ENCODE measurements at places on chromosomes 13 and 19. TPM values are rescaled to one million over a fixed set of nuclear protein-coding genes. Genes with fewer than 3 reads are reported as not detected.

DNA sequence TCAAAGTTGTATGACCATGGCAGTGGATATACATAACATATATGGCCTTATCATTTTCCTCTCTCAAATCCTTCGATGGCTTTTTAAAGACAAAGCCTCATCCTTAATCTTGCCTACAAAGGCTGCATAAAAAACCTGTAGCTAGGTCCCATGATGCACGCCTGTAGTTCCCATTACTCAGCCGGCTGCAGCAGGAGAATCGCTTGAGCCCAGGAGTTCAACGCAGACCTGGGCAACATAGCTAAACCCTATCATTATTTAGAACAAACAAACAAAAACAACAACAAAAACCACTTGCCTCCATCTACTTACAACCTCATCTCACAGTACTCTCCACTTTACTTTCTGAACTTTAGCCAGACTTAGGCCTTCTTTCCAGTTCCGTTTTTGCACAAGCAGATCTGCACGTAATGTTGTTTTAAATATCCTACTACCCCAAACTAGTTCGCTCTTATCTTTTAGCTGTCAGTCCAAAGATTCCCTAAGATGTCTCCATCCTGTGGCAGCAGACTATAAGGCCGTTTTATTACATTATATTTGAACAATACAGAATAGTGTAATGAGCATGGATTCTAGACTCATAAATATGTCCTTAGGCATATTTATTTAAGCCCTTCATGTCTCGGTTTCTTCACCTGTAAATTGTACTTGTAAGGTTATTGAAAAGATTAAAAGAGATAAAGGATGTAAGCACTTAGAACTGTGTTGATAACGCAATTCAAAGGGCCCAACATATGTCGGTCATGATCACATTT lies 969 bp upstream of the POMP start:
- no peak for DNase-seq

- no peak for DNase-seq
Measured at GRCh38 chr13:64087624-64088023, 2672.0 kb upstream of the PCDH20 start.

SHISA7 gene
- total RNA-seq: not detected

ERF gene
- 49.8 TPM for total RNA-seq

DNA sequence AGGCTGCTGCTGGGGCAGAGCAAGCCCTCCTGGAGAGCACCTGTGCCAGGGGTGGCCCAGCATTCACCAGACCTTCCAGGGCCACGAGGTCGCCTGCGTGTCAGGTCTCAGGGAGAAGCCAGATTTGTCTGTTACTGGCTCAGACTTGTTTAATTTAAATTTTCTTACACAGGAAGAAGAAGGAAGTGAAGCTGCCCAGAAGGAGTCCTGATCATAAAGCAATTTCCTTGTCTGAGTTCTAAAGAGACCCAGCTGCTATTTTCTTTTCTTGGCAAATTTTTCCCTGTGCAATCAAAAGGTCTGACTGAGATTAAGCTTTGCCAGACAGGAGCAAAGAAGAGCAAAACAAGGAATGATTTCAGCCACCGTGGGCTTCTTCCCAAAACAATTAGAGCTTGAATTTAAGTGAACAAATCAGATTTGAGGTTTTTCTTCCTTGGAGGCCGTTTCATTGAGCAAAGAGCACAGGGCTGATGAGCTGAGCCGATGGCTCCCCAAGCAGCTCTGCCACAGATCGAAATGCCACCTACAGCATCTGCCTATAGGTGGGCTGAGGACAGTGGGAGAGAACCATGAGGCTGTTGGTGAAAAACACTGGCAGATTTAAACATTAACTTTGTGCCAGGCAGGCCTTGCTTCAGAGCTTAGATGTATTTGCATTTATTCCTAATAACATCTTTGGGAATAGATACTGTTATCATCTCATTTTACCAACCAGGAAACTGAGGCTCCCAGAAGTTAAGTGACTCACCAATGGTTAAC lies 40.1 kb downstream of the HSPH1 start:
- DNase-seq: no peak

- DNase-seq: no peak
Measured at GRCh38 chr13:80751854-80752253, 410.9 kb upstream of the SPRY2 start.

SIGLEC8 gene
- 0.41 TPM for total RNA-seq

PALM3 gene
- total RNA-seq: not detected

DNA sequence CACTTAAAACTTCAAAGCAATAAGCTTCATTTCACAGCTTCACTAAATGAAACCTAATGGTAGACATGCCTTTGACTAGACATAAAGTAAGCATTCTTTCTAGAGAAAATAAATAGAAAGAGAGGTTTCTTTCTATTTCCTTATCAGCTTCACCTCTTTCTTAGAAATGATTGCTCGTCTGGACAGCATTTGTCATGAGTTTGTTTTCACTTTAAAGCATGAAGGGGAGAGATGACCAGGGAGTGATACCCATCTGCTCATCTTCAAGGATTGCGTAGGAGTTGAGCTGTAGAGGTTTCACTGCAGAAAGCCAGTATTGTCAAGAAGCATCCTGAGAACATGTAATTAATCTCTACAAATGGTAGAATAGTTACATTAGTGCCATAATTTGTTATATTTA lies 61.3 kb downstream of the COL4A2 start:
- no peak for DNase-seq

DNA sequence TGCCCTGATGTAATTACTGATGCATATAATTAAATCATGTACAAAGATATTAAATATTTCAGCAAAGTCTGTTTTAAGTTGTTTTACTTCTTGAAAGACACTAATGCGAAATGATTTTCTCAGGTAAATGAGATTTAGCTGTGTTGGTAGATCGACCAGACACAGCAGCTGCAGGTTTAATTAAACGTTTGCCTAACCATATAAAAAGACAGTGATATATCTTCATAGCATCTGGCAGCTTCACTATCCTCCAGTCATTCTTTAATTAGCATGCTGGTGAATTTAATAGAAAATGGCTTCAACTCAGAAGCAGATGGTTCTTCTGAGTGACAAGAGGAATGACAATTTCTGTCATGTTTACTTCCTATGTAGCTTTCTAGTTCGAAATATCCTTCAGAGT lies 69.3 kb downstream of the NHLRC3 start:
- no peak for DNase-seq

DNA sequence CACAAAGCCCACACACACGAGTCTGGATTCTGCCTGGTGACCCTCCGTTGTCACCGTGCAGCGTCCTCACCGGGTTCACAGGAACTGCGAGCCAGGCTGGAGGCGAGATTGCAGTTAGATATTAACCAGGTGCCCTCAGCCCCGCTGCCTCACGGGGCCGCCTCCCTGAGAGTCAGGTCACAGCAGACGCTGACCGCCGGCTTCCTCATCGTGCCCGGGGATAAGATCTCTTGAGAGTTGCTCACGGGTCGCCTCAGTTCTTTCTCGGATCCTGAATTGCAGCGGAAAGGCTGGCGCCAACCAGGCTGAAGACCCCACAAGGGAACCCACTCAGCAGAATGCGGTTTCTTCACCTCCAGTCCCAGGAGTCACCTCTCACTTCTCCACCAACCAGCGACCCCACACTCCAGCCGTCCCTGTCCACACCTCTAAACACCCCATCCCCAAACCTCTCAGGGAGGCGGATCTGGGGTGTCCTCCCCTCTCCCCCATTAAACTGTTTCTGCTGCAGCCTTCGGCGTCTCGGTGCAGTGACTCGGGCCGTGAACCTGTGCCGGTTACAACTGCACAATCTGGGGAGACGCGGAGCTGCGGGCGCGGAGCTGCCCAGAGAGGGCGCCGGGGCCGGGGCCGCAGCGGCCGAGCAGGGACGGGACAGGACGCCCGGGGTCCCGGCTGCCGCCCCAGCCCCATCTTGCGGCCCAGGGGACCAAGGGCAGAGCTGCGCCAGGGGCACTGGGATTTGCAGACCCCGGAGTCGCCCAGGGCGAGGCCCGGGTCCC lies 591 bp downstream of the ZNF823 start:
- DNase-seq: peak; percentile 2

DNA sequence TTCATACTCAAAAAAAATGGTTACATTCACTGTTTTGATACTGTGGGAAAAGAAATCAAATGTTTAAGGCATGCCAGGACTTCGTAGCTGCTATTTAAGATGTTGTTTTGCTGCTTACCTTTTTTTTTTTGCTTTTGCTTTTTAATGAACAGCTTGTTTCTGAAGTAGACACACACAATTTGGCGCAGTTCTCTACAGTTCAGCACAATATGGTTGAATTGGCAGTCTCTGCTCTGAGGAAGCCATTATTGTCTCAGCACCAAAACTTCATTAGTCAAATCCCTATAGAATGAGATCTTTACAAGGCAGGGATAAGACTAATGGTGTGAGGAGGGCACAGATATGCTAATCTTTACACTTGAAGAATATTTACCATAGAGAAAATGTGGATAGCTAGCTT lies 197.6 kb downstream of the SLITRK5 start:
- no peak for DNase-seq

GRCh38 chr19:47109541-47110375 lies 3.8 kb downstream of the ZC3H4 start:
- DNase-seq: no peak

DNA sequence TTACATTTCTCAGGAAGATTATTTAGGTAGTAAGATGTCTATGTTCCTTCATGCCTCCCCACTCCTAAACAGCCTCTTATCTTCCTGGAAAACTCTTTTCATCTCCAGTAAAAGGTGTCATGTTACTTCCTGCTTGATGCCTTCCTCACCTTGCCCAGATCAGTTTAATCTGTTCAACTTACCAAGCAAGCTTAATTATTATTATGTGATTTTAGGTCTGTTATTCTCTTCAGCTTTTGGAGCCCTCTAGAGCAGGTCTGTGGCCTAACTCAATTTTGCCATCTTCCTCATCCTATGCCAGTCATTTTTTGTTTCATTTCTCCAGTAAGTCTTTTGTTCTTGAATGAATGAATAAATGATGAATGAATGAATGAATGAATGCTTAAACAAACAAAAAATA lies 528.4 kb downstream of the DCT start:
- DNase-seq: no peak

DNA sequence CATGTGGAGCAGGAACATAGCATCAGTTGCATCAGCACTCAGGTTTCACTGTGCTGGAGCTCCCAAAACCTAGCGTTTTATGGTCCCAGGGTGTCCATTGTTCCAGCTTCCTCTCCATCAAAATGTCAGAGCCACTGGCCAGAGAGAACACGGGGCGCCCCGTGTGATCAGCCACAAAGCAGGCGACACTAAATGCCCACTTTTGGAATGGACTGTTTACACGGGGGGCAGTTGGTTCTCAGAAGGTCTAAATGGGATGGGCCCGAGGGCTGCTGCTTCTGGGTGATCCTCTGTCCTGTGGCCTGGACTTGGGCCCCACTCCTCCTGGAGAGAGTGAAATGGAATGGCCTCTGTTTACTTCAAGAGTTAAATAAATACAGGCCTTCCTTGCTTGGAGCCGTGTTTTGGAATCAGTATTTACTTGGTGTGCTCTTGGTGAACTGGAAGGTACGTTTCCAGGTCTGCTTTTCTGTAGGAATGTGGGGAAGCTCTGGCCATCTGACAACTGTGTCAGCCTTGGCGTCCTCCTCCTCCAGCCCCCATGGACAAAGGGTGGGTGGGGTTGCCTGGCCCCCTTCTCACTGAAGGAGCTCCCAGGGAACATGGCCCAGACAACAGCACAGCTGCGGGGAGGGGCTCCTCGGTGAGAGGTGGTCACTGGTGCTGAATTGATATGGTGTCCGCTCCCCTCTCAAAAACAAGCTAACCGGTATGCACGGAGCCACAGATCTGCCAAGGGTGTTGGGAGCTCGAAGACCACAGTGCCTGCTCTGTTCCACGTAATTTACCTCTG lies 16.1 kb upstream of the MCF2L start:
- no peak for DNase-seq

IFNL1 gene
- total RNA-seq: not detected

DNA sequence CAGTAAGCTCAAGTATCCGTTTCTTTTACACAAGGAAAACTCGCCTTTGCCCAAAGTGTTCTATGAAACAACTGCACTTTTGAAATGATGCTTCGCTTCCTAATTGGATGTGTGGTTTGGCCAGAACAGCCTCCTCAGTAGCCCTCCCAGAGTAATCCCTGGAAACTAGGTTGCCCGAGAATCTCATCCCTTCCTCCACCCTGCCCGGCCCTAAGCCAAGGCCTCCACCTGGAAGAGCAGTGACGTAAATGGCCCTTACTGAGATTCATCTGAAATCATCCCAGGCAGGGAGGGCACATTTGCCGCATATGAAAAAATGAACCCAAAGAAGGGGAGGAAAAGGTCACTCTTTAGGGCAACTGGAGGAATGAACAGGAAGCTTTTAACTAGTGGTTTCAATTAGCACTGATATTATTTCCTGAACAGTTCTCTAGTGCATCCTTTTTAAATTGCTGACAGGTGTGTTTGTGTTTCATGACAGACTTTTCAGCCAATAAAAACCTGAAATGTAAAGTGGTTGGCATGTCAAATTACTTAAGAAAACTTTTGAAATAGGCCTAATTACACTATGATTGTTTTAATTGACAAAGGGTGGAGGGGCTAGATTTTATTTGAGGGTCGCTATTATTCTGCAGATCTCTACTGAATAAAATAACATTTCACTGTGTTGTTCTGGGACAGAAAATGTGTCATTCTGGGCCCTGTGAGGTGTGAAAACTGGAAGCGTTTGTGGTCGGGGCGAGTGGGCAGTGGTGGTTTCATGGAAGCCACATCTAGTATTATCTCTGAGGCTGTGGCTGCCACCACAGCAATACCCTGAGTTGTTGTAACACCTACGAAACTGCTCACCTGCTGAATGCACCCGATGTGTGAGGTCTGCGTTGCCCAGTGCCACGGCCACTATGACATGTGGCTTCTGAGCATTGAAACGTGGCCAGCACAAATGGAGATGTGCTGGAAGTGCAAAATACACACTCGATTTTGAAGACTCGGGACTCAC lies 112.1 kb downstream of the ZIC5 start:
- no peak for DNase-seq

DNA sequence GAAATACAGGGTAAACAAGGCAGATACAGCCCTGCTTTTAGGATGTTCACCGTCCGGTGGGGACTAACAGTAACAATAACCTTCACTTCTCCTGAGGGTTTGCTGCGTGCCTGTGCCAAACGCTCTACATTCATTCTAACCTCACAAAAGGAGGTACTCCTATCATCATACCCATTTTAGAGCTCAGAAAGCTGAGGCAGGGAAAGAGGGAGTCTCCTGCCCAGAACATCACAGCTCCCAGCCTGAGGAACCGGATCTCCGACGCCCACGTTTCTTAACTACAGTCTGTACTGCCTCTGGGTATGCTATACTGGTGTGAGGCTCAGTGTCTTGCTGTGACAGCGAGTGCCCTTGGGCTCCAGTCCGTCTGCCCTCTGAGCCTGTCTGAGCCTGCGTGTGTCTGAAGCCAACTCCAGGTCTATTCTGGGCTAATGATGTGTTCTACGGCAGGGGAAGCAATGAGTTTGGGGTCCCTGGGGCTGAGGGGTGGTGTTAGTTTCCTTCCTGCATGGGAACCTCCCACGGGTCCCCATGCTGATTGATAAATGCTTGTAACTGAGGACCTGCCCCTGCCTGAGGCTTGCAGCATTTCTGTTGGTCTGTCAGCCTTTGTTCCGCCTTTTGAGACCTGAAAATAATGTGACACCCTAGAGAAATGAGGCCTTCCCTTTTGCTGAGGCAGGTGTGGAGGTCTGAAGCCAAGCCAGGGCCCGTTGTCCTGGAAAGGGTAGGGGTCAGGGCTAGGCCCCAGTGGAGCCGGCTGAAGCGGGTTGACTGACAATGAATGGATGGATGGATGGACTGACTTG lies 4.9 kb downstream of the LIPE start:
- no peak for DNase-seq

COLGALT1 gene
- total RNA-seq: 94.1 TPM

- DNase-seq: no peak
Measured at GRCh38 chr19:30325676-30326392, 46.4 kb upstream of the ZNF536 start.

CD33 gene
- total RNA-seq: 8.1 TPM
